Spinal cord (tissue), 10 donors: ENCODE measurements at places on chromosomes 13 and 19. TPM values are rescaled to one million over a fixed set of nuclear protein-coding genes. Genes with fewer than 3 reads are reported as not detected.
A peak's percentile ranks its signal among the peaks of the same experiment; 100 is the strongest.

GRCh38 chr19:14434543-14435319 is 1.6 kb downstream of the PKN1 start:
- peak; percentile 23 for DNase-seq

DNA sequence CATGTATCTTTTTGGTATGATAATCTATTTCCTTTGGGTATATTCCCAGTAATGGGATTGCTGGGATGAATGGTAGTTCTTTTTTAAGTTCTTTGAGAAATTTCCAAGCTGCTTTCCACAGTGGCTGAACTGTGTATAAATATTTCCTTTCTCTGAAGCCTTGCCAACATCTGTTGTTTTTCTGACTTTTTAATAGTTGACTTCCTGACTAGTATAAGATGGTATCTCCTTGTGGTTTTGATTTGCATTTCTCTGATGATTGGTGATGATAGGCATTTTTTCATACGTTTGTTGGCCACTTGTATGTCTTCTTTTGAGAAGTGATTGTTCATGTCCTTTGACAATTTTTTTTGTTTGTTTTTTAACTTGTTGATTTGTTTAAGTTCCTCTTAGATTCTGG is 61.6 kb upstream of the PCDH17 start:
- no peak for DNase-seq

GRCh38 chr19:29579308-29579910 is 26.7 kb upstream of the POP4 start:
- no peak for DNase-seq

- DNase-seq = no peak
Observed at GRCh38 chr19:1683869-1684572, 31.6 kb upstream of the TCF3 start.

- DNase-seq = no peak
Observed at GRCh38 chr19:17767559-17767958, 16.3 kb downstream of the FCHO1 start.

DNA sequence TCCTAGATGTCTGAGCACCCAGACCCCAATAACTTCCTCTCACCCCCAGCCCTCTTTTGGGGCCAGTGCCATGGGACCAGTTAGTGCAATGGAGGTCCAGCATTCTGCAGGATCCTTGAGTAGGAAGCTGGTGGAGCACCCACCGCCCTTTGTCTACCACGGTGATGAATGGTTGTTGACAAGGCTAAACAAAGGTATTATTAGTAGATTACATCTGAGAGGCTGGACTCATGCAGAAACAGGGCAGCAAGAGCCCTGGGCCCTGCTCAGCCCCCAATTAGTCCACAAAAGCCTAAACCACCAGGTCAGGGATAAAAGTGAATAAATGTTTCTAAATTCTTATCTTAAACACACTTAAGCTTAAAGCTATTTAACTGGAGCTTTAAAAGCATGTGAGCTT is 196.5 kb upstream of the TSHZ3 start:
- DNase-seq = no peak

DNA sequence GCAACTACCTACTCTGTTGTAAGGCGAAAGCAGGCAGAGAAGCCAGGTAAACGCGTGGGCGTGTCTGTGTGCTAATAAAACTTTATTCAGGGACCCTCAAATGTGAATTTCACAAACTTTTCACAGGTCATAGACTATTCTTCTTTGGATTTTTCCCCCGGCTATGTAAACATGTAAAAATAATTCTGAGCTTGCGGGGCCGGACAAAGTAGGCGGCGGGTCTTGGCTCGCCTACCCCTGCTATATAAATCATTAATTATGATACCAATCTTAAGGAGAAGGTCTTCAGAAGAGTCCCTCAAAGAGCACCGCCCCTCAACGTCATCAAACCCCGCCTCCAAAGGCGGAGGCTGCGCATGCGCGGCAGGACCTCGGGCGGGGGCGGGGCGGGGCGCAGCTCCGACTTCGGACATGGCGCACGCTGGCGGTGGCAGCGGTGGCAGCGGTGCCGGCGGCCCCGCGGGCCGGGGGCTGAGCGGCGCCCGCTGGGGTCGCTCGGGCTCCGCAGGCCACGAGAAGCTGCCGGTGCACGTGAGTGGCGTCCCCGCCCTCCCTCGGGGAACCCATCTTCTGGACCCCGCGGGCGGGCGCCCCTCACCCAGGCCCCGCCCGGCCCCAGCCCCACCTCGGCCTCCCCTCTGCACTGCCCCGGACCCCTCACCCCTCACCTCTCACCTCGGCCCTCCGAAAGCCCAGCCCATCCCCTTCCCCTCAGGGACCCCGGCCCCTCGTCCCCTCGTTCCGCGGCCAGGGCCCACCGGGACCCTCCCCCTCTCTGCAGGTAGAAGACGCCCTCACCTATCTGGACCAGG is at the start of gene SIN3B:
Gene SIN3B, plus strand, starts transcription at position 389 of the 812 bp plus-strand sequence. Its CDS starts 23 bp downstream, at position 412.
- DNase-seq = peak; percentile 82

GRCh38 chr19:29324717-29325116 is 111.8 kb upstream of the UQCRFS1 start:
- DNase-seq = no peak

- DNase-seq = no peak
Observed at GRCh38 chr13:83547043-83547442, 335.2 kb downstream of the SLITRK1 start.

DNA sequence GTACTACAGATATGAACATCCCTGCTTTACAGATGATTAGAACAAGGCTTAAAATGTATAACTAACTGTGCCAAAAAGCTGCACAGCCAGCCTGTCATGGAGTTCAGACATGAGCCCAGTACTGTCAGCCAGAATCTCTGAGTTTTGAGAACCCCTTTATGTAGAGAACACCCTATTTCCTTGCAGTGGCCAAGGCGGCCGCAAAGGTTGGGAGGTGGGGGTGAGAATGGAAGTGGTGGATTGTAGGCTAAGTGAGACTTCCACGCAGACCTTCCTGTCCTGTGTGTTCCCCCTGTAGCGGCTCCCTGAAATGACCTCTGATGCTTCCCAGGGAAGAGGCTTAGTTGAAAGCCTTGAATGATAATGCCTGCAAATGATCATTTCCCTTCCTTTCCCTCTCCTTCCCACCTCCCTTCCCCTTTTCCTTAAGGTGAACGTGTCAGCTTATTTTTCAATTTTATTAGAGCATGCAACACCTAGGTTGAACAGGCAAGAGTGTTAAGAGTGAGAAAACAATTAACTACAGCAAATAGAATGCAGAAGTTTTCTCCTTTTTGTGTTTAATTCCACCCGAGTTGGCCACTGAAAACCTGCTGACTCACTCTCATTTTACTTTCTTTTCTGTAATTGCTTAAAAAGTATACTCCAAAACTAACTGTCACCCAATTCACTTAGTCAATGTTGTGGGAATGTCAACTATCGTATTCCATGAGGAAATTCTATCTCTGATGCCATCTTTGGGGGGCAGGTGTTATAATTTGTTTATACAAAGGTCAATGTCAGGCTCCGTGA is 167.0 kb upstream of the EDNRB start:
- no peak for DNase-seq

DNA sequence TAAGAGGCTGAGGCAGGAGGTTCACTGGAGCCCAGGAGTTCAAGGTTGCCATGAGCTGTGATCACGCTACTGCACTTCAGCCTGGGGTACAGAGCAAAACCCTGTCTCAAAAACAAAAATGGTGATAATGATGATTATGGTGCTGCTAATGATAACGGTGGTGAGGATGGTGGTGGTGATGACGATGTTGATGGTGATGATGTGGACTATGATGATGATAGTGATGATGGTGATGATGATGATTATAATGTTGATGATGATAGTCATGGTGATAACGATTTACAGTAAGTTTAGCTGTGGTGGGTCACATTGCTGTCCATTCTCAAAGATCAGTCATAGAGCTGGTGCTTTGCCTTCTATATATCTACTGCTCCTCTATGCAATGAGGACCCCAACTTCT is 1340.6 kb downstream of the UQCRFS1 start:
- DNase-seq = no peak

GRCh38 chr19:4488496-4488895 is 16.4 kb downstream of the HDGFL2 start:
- DNase-seq = no peak

DNA sequence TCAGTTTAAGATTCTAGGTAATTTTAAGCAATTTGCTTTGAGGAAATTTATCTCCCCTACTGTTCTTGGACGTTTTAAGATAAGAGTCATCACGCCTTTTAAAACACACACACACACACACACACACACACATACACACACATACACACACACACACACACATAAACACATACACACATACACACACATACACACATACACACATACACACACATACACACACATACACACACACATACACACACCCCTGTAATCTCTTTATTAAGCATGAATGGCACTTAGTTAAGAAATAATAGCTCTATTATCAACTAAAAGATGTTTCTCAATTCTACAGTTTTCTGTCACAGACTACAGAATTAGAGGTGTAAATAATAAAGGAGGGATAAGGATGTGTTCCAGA is 49.2 kb downstream of the EFNB2 start:
- no peak for DNase-seq

- no peak for DNase-seq
Observed at GRCh38 chr13:75495938-75496337, 14.0 kb upstream of the TBC1D4 start.

GRCh38 chr13:86877441-86877840 is 793.7 kb upstream of the SLITRK5 start:
- no peak for DNase-seq

- DNase-seq = peak; percentile 21
Observed at GRCh38 chr13:49370371-49370770, 73.5 kb downstream of the CAB39L start.

DNA sequence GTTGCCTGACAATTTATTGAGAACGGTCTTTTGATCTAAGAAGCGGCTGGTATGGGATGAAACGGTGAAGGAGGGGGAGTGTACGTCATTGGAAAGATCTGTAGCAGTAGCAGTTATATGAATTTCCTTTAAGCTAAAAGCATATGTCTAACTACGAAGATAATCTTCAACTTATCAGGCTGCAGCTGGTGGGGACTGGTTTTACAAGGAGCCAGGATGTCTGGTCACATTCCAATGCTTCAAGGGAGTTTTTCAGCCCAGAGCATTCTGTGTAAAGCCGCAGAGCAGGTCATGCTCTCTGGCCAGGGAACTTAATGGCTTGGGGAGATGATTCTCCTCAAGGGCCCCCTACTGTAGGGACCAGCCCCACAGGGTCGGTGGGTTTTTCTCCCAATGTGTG is 29.2 kb downstream of the CLEC4M start:
- no peak for DNase-seq

GRCh38 chr13:110913322-110914080 is 1.4 kb downstream of the ANKRD10 start:
- no peak for DNase-seq

DNA sequence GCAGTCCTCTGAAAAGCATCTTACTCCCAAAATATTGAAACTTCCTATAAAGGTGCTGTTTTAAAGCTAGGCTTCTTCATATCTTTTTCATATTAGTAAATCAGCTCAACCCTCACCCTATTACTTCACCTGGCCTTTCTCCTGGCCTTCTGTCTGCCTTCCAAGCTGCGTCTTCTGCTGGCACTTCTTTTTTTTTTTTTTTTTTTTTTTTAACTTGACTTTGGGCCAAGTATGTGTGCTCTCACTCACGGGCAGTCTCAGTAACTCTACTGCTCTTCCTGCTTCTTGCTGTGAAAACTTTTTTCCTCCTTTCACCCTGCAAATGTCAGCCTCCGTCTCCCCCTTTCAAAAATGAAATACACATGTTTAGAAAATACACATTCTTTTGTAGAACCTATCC is 41.2 kb upstream of the KCTD4 start:
- DNase-seq = peak; percentile 25

GRCh38 chr19:9934132-9934950 is 2.0 kb downstream of the OLFM2 start:
- peak; percentile 73 for DNase-seq

DNA sequence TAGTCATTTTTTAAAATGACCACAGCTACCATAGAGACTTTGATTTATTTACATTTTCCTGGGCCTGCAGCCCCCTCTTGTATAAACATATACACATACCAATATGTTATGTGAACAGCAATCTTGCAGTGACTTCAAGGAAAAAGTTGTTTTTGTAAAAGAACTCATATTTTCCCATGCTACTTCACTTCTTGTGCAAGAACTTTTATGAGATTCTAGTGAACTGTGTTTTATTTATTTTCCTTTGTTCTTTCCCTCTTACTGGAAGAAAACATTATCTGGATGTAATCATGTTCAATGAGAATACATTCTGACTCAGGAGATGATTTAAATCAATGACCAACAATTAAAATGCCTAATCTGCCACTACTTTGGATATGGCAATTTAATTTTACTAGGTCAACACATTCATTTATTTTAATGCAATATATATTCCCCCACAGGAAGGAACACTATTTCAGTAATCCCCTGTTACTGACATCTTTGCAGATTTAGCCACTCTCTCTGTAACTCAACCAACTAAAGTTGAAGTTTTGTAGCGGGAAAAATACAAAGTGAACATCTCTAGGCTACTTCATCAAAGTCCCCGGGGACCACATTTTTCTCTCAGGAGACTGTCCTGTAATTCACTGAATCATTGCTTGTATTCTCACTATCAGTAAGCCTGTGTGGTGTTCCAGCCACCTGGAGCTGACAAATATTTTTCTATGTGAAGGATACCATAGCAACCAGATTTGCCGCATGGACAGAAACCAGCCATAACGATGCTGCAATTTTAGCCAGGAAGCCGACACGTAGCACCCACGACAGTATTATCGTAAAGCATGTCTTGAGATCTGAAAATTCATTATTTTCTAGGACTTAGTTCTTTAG is 90.5 kb downstream of the STARD13 start:
- peak; percentile 88 for DNase-seq

PRX gene
- 9.7 TPM for polyA plus RNA-seq

SMARCA4 gene
- polyA plus RNA-seq = 228 TPM

KIR3DL2 gene
- not detected for polyA plus RNA-seq

TMEM255B gene
- polyA plus RNA-seq = 5.1 TPM

CPT1C gene
- 128 TPM for polyA plus RNA-seq

ANKRD10 gene
- polyA plus RNA-seq = 221 TPM

MAP4K1 gene
- 12.2 TPM for polyA plus RNA-seq

NRTN gene
- 0.38 TPM for polyA plus RNA-seq

IL4I1 gene
- polyA plus RNA-seq = 0.89 TPM

IL11 gene
- 1.5 TPM for polyA plus RNA-seq

FXYD1 gene
- polyA plus RNA-seq = 37.9 TPM

ALOX5AP gene
- polyA plus RNA-seq = 12.0 TPM
